ENCODE measurements at places on chromosomes 6 and 20.

DNA sequence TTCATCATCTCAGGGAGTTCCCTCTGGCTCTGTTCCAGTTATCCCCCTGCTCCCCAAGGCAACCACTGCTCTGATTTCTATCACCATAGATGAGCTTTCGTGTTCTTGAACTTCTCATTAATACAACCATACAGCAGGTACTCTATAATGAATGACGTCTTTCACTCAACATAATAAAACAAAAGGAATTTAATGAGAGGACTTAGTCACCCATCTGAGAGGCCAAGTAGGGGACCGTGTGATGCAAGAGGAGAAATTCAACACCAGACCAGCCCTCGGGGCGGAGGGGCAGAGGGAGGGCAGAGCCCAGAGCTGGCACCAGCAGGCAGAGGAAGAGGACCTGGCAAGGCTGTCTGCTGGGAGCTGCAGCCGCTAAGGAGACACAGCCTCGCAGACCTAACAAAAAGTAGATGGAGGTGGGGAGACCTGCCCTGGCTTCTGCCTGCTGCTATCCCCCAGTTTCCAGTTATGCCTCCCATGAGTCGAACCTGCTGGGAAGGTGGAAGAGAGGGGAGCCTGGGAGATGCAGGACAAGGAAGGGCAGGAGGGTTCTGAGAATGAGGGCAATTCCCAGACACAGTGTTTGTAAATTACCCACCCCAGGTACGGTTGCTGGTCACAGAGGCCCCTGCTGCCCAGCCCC, 13.8 kb downstream of the CCN5 start:
- DNase-seq = no peak

- DNase-seq = no peak
Measured at GRCh38 chr20:38599410-38599882, 2.2 kb upstream of the ARHGAP40 start.

DNA sequence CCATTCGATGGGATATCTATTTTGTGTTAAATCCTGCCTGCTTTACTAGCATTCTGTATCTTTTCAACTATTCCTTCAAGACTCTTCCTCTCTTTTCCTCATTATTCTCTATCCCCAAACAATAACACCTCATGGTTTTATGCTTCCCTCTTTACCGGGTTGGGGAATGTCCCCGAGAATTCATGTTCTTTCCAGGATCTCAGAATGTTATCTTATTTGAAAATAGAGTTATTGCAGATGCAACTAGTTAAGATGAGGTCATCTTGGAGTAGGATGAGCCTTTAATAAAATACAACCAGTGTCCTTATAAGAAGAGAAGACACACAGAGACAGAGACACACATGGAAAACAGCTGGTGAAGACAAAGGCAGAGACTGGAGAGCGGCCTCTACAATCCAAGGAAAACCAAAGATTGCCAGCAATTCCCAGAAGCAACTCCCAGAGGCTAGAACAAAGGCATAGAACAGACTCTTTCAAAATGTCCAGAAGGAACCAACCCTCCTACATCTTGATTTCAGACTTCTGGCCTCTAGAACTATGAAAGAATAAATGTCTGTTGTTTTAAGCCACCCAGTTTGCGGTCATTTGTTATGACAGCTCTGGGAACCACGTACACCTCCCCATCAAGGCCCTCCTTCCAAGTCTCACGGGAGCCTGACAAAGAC, 126.8 kb upstream of the TNFAIP3 start:
- DNase-seq = no peak

DNA sequence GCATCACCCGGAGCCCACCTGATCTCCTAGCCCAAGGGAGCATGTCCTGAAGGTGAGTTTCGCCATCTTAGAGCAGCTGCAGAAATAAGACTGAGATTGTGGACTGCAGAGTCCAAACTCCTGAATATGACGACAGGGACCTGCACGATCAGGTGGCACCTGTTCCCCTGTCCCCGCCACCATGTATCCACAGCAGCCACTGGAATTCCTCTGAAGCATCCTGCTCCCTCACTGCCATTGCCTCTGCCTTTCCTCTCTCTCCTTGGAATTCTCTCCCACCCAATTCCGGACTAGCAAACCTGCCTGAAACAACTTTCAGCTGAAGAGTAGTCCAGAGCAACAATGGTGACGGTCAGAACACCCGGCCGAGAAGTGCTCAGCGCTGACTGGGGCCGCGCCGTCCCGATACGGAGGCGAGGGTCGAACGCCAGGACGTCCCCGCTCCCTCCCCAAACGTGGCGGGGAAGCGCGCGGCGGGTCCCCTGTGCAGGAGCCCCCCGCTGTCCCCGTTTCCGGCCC, 694 bp upstream of the FAM120B start:
- no peak for DNase-seq

GRCh38 chr6:10535193-10535592, 14.0 kb downstream of the GCNT2 start:
- no peak for DNase-seq

- DNase-seq = no peak
Measured at GRCh38 chr6:73566954-73567591, 46.2 kb upstream of the EEF1A1 start.

DNA sequence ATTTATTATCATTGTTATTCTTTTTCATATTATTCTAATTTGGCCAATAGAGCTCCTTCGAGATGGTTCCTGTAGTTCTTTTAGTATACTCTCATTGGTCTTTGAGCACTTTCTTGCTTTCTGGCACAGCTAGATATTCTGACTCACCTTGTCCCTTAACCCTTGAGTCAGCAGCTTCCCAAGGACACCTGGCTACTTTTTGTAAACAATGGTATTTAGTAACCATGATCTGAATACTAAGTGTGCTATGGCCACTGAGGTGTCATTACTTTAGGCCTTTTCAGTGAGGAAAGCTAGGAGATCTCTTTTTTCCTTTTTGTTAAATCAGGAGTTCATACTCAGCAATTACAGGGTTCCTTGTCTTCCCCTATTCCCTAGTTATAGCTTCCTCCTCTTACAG, 126.5 kb upstream of the CITED2 start:
- no peak for DNase-seq

DNA sequence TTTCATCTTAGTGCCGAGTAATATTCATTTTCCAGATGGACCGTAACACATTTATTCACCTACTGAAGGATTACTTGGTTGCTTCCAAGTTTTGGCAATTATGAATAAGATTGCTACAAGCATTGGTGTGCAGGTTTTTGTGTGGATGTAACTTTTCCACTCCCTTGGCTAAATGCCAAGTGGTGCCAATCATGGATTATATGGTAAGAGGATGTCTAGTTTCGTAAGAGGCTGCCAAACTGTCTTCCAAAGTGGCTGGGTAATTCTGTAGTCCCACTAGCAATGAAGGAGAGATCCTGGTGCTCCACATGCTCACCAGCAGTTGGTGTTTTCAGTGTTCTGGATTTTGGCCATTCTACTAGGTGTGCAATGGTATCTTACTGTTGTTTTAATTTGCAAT, 117.1 kb downstream of the IRF4 start:
- no peak for DNase-seq

GRCh38 chr20:57080796-57081195, 185.6 kb downstream of the BMP7 start:
- DNase-seq = no peak

DNA sequence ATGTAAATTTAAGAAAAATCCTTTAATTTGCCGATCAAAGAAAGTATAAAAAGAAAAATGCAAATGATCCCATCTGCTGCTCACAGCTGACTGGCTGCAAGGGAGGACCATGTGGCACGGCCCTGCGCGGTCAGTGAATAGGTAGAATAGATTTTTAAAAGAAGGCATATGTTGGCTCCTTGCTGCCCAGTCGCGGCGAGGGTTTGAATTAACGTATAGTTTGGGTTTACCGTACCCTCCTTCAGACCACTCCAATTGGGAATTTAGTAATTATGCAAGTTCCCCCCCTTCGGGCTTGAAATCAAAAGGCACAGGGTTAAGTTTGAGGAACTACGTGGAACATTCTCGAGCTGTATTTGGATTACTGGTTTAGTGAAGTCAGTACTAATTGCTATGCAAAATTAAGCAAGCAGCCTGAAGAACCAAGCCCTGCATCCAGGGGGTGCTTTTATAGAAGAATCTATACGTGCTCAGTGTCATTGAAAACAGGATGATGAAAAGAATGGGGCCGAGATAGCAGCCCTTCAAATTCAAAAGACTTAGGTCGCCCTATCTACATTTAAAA, 1.1 kb upstream of the BEND3 start:
- DNase-seq = peak; percentile 61

Data from glutamatergic neuron (in vitro differentiated cells).